ENCODE measurements at places on chromosomes 16 and 17.

- DNase-seq, result no peak
Measured at GRCh38 chr17:70552230-70552981, 383.1 kb downstream of the KCNJ2 start.

GRCh38 chr17:61179380-61179806, 220.2 kb upstream of the TBX2 start:
- no peak for DNase-seq

DNA sequence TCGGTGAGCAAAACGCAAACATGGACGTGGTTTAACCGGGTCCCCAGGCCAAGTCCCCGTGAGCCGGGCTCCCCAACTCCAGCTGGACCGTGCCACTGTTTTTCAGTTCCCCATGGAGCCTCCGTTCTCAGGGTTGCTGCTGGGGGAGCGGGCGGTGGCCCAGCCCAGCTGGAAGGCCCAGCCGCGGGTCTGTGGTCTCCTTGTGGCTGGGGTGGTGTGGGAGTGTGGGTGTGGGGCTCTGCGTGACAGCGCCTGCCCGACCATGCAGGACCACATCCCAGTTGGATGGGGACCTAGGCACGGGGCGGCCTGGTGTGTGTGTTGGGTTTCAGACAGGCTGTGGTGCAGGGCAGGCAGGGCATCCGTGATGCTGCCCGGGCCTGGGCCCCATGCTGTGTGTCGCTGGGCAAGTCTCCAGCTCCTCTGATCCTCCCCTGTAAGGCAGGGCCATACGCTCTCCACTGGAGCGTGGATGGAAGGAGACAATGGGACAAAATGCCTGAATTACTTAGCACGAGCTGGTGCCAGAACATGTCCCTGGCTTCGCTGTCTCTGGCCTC, 40.3 kb downstream of the COX4I1 start:
- DNase-seq, result no peak

DNA sequence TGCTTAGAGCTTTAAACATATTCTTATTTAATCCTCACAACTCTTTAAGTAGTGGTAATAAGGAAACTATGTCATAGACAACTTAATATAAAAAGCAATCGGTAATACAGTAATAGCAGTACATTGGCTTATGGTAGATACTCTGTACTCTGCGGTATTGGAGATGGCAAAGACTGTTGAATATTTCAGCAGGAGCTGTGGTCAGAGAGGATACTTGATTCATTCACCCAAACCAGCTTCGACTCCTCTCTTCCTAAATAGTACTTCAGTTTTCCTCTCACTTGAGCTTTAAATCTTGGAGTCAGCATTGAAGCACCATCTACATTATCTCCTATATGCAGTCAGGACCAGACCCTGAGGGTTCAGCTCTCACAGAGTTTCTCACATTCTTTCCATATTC, 169.3 kb downstream of the CYB561 start:
- no peak for DNase-seq

DNA sequence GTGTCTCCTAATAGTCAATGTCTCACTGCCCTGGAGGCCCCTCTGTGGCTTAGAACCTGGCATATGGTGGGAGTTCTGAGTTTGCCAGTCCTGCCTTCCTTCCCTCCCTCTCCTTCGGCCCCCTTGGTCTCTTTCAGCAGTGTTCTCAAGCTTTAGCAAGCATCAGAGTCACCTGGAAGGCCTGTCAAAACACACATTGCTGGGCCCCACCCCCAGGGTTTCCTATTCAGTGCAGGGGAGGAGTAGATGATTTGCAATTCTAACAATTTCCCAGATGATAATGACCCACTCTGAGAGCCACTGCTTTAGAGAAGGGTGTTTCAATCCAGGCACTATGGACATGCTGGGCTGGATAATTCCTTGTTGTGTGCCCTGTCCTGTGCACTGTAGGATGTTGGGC, 26.4 kb upstream of the TMEM220 start:
- no peak for DNase-seq

GRCh38 chr16:47387026-47387734, 73.7 kb downstream of the ITFG1 start:
- no peak for DNase-seq

GRCh38 chr17:40349895-40350688, 14.4 kb downstream of the GJD3 start:
- no peak for DNase-seq

GRCh38 chr16:11450136-11450535, 104.9 kb downstream of the RMI2 start:
- DNase-seq, result no peak

- DNase-seq, result no peak
Measured at GRCh38 chr16:72590151-72590937, 418.4 kb upstream of the PMFBP1 start.

- no peak for DNase-seq
Measured at GRCh38 chr17:58665946-58666857, 25.6 kb downstream of the TEX14 start.

- no peak for DNase-seq
Measured at GRCh38 chr16:1208239-1208830, 16.7 kb downstream of the TPSG1 start.

- peak; percentile 79 for DNase-seq
Measured at GRCh38 chr17:39199820-39200069, 338 bp upstream of the RPL19 start.

- DNase-seq, result no peak
Measured at GRCh38 chr17:79414063-79414792, 196.6 kb downstream of the RBFOX3 start.

DNA sequence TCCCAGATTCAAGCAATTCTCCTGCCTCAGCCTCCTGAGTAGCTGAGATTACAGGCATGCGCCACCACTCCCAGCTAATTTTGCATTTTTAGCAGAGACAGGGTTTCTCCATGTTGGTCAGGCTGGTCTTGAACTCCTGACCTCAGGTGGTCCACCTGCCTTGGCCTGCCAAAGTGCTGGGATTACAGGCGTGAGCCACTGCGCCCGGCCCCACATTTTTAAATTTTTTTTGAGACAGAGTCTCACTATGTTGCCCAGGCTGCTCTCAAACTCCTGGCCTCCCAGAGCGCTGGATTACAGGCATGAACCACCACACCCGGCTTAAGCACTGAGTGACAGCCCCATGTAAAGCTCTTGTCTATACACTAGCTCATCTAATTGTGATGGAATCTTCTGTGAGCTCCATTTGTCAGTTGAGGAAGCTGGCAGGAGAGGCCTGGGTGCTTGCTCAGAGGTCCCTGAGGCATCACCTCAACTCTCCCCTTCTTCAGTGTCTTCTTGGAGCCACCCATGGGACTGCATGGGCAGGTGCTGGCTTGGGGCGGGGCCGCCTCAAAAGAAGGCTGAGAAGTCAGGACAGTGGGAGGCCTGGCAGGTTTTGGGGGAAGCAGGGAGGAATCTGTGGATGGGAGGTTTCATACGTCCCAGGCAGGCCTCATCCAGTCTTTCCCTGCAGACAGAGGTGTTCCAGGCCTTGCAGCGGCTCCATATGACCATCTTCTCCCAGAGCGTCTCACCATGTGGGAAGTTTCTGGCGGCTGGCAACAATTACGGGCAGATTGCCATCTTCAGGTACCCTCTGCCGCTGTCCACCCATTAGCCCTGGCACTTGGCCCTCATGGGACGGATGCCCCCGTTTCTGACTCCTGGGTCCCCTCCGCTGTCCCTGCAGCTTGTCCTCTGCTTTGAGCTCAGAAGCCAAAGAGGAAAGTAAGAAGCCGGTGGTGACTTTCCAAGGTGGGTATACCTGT, 1.5 kb downstream of the THOC6 start:
- DNase-seq, result no peak

DNA sequence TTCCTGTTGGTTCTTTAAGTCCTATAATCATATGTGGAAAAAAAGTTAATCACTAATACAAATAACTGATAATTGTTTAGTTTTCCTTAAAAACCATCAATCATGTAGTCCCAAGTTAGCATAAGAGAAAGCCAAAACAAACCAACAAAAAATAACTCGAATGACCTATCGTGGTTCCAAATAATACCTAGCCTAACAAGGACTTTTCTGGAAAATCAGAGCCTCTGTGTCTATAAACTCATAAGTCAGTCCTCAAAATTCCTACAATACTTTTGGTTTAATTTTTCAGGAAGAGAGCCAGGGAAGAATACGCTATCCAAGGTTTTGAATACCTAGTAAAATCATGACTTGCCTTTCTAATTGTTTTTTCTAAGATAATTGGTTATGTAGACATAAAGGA, 975.3 kb upstream of the SOX9 start:
- no peak for DNase-seq

GRCh38 chr17:2180768-2181167, 122.8 kb downstream of the SMG6 start:
- no peak for DNase-seq

- DNase-seq, result no peak
Measured at GRCh38 chr16:87765473-87765775, 362 bp downstream of the KLHDC4 start.

DNA sequence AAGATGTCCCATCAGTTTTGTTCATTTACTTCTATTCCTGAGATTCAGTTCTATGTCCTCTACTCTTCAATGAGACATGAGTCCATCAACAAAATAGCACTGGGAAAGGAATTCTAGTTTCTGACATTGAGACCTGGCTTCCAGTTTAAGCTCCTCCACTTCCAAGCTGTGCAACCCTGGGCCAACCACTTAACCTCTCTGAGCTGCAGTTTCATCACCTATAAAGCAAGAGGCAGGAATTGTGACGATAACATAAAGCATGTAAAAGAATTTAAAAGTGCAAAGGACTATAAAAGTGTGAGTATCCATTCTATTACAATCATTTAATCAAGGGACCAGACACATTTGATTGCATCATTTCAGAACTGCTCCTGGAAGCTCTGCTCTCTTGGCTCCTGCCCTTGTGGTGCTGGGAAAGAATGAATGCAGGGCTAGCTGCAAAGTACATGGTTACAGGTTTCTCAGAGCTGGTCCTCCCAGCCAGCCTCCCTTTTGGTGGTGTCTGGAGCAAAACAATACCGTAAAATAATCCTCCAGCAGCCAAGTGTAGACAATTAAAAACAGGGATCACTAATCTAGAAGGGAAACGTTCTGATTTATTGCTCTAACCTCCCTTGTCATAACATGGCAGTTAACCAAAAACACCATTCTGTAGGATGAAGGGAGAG, 113.9 kb downstream of the VPS53 start:
- no peak for DNase-seq

GRCh38 chr16:58333985-58334384, 39.2 kb upstream of the PRSS54 start:
- DNase-seq, result no peak

DNA sequence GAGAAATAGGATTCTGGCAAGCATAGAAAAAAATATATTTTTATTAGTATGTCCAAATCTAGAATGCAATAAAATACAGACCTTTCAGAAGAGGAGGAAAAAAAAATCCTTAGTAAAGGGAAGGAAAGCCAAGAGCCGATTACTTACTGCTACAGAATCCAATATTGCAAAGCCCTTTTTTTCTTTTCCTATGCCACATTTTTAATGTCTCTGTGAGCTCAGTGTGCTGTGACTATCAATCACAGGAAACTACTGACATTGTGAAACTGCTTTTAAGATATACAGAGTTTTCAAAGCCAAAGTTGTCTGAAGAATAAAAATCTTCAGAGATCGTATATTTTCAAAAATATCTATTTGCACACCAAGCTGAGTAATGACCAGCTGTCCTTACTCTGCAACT, 120.4 kb downstream of the CHD9NB start:
- no peak for DNase-seq

DNA sequence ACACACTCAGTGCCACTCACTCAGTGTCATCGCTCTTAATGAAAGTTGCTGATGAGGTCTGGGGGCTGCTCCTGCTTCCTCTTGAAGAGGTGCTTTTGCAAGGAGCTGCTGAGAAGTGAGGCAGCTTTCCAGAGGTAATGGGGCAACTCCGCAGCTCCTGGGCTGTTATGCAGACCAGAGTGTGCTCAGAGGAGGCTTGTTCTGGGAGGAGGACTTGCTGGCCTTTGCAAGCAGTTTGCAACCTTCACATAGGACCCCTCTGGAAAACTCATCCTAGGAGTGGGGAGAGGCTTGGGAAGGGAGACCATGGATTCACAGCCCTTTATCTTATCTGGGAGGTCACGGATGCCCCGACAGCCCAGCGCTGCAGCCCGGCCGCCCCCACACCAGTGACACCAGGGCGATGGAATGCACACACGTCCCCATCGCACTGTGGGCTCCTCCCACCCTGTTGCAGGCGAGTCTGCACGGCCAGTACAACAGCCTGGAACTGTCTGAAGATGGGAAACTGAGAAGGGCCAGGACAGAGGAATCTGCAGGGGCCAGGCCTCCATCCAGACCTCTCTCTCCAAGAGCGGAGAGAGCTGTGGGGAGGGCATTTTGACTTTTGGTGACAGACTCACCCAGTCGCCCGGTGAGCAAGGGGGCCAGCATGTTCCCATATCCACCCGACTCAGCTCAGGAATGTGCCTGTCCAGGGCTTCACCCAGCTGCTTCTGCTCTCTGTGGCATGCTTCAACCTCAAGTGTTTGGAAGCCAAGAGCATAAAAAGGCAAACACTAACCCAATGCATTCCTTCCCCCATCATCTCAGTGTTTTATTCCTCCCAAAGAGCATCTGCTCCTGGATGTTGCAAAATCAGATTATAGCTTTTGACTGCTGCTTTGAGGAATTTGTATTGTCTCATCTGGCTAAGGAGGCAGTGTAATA, 78.6 kb upstream of the ZNF469 start:
- DNase-seq, result no peak

GRCh38 chr17:67528751-67529436, 151.8 kb downstream of the PITPNC1 start:
- DNase-seq, result no peak

DNA sequence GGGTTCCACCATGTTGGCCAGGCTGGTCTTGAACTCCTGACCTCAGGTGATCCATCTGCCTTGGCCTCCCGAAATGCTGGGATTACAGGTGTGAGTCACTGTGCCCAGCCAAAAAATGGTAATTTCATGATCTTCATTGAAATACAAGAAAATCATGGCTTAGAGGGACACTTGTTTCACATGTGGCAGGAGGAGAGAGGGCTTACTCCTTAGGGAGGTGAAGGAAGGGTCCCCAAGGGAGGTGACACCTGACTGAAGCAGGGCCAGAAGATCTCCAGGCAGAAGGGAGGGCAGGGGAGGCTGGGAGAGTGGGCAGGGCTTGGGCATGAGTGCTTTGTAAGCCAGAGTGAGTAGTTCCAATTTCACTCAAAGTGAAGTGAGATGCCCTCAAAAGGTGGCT, 20.0 kb upstream of the ITGAX start:
- no peak for DNase-seq

DNA sequence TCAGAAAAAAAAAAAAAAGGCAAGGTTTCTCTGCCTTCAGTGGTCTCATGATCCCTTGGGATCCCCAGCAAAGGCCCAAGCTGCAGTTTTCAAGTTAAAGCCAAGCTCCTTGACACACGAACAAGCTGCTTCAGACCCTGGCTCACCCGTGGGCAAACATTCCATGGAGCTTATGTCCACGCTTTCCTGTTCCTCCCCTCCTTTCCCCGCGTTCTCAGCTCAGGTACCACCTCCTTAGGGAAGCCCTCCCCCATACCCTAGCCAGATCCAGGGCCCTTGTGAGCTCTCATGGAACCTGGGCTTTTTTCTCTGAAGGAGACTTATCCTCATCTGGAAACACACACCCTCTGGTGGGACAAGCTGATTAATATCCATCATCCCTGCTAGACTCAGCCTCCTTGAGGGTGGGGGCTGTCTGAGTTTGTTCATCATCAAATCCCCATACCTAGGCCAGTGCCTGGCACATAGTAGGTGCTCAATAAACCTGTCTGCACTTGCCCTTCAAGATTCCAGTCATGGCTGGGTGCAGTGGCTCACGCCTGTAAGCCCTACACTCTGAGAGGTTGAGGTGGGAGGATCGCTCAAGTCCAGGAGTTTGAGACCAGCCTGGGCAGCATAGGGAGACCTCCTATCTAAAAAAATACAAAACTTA, 54.7 kb downstream of the COTL1 start:
- no peak for DNase-seq

All from stimulated activated CD8-positive, alpha-beta memory T cell treated with anti-CD3 and anti-CD28 coated beads, Interleukin-7, amount 100 ng/mL, for 24 hours (primary cell).